ENCODE measurements at places on chromosomes 13 and 19.

DNA sequence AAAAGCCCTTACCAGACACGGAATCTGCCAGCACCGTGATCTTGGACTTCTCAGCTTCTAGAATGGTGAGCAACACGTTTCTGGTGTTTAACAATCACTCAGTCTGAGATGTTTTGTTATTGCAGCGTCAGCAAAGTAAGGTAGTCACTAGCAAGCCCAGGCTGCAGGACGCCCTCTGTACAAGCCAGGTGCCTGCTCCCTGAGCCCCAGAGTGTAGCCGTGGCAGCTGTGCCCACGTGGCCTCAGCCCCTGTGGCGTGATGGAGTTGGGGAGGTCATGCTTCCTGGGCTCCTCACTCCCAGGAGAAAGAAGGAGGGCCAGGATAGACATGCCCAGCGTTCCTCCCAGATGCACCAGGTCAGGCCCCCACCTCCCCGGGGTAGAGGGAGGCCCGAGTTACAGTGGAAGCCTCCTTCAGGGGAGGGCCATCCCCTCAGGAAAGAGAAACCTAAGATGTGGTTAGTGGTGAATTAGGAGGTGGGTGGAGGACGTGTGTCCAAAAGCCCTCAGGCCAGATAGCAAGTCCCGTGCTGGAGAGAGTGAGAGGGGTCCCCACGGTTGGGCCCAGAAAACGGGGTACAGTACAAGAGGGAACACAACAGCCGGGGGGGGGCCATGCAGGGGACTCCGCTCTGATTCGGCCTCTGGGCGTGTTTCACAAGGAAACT is 169.6 kb upstream of the SOX1 start:
- H3K27me3 ChIP-seq, result no peaks in the 10 kb centered on the region
- H3K27ac ChIP-seq, result no peak overlapping the region
- H3K4me1 ChIP-seq, result no peaks in the 10 kb centered on the region
- H3K36me3 ChIP-seq, result no peaks in the 10 kb centered on the region

DNA sequence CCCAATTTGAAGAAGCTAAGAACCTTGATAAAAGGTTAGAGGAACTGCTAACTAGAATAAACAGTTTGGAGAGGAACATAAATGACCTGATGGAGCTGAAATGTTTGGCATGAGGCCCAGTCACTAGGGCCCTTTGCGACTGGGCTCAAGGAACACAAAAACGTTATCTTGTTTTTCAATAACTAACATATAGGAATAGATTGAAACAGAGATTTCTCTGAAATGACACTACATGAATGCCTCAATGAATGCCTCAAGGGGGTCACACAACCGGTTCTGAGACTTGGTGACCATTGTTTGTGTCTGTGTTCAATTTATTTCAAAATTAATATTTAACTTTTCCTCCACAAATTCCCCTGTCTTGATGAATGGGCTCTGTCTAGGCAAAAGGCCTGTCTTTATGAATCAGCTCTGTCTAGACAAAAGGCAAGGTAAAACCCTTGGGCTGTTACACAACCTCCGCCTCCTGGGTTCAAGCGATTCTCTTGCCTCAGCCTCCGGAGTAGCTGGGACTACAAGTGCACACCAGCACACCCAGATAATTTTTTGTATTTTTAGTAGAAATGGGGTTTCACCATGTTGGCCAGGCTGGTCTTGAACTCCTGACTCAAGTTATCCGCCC is 932 bp upstream of the ZNF486 start:
- H3K4me1 ChIP-seq, result no peaks in the 10 kb centered on the region
- H3K27me3 ChIP-seq, result no peaks in the 10 kb centered on the region
- H3K4me3 ChIP-seq, result no peak overlapping the region
- H3K36me3 ChIP-seq, result no peaks in the 10 kb centered on the region
- DNase-seq, result no peak
- H3K27ac ChIP-seq, result no peak overlapping the region

DNA sequence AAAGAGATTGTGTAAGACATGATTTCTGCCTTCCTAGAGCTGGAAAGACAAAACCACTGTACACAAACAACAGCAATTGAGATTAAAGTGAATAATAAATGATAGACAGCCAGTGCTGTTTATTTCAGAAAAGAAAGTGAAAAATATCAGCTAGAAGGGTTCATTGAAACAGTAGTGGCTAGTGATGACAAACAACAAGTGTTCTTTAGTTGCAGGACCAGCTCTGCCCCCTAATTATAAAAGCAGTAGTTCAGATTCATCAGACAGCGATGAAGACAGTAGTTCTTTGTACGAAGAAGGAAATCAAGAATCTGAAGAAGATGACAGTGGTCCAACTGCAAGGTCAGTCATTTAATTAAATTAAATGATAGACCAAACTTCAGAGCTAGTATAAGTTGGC is 14.8 kb downstream of the GPALPP1 start:
- H3K27me3 ChIP-seq, result no peaks in the 10 kb centered on the region
- H3K36me3 ChIP-seq, result peaks cover 3% of the 10 kb centered on the region
- H3K27ac ChIP-seq, result no peak overlapping the region
- no peak for DNase-seq
- H3K4me3 ChIP-seq, result no peak overlapping the region

GRCh38 chr13:44703371-44703770 is 127.2 kb upstream of the TSC22D1 start:
- no peaks in the 10 kb centered on the region for H3K4me1 ChIP-seq
- H3K27me3 ChIP-seq, result no peaks in the 10 kb centered on the region
- no peak overlapping the region for H3K4me3 ChIP-seq
- no peaks in the 10 kb centered on the region for H3K36me3 ChIP-seq
- no peak for DNase-seq

- H3K4me3 ChIP-seq, result peak within 1 kb of the TSS; percentile 43
- H3K27ac ChIP-seq, result peak within 1 kb of the TSS; percentile 72
- no peaks in the 10 kb centered on the region for H3K4me1 ChIP-seq
- DNase-seq, result peak; percentile 98
- H3K36me3 ChIP-seq, result no peaks in the 10 kb centered on the region
These were observed at the start of gene SNAPC2 for GRCh38 chr19:7919610-7920518. Gene SNAPC2 (plus strand): TSS chr19:7920338. CDS start chr19:7920367, 29 bp downstream.

GRCh38 chr19:12873891-12874745 is 7.1 kb downstream of the DNASE2 start:
- H3K27me3 ChIP-seq, result no peaks in the 10 kb centered on the region
- no peak overlapping the region for H3K4me3 ChIP-seq
- no peak overlapping the region for H3K27ac ChIP-seq

GRCh38 chr19:8584965-8585893 is 8.0 kb upstream of the MYO1F start:
- H3K27me3 ChIP-seq, result no peaks in the 10 kb centered on the region
- no peaks in the 10 kb centered on the region for H3K36me3 ChIP-seq
- H3K4me3 ChIP-seq, result no peak overlapping the region
- no peak overlapping the region for H3K27ac ChIP-seq
- no peaks in the 10 kb centered on the region for H3K4me1 ChIP-seq

- no peak overlapping the region for H3K4me3 ChIP-seq
- H3K27ac ChIP-seq, result no peak overlapping the region
- DNase-seq, result no peak
- H3K27me3 ChIP-seq, result no peaks in the 10 kb centered on the region
- H3K4me1 ChIP-seq, result no peaks in the 10 kb centered on the region
These were observed 487.6 kb downstream of the COG6 start for GRCh38 chr13:40143106-40143505.

- H3K36me3 ChIP-seq, result no peaks in the 10 kb centered on the region
- no peak overlapping the region for H3K27ac ChIP-seq
- no peaks in the 10 kb centered on the region for H3K4me1 ChIP-seq
- DNase-seq, result no peak
- H3K27me3 ChIP-seq, result no peaks in the 10 kb centered on the region
These were observed 244.1 kb upstream of the IRS2 start for GRCh38 chr13:110030394-110030928.

GRCh38 chr13:102678339-102679107 is 16.3 kb downstream of the METTL21C start:
- no peak overlapping the region for H3K27ac ChIP-seq
- no peak overlapping the region for H3K4me3 ChIP-seq
- H3K4me1 ChIP-seq, result no peaks in the 10 kb centered on the region
- H3K27me3 ChIP-seq, result no peaks in the 10 kb centered on the region

DNA sequence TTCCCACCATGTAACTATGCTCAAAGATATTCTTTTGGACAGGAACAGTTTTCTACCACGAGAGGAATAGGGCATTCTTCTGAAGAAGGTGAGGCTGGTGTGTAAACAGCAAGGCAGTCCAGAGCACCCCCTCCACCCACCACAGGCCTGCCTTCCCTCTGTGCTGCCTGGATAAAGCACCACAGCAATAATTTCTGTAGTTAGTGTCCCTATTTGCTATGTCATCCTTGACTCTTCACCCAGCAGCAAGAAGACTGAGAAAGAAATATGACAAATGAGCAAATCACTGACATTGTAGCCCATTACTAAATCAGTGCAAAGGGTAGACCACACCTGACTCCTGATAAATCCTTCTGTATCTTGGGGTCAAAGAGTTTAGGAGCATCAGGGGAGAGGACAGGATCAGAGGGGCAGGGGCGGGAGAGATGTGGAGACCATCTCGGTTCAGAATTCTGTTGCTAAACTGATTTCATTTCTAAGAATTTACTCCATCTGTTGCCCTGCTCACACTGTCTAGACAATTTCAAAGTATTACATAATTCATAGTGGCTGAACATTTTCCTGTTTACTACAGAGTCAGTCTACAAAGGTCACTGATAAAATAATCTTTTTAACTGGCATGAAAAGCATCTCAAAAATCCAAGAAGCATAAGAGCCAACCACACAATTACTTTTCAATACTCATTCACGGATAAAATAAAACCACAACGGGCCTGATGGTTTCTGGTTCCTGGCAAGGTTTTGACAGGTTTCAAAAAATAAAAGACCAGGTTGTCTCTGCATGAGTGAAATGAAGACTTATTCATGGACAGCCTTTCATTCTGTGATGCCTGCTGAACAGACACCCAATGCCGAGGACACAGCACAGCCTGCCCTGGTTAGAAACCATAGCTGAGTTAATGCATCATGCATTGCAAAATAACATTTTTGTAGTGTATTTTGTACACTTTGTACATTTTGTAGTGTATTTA is 88.4 kb upstream of the IRS2 start:
- H3K4me3 ChIP-seq, result no peak overlapping the region
- no peak for DNase-seq
- no peaks in the 10 kb centered on the region for H3K36me3 ChIP-seq
- peak overlapping the region; percentile 96 for H3K27ac ChIP-seq

GRCh38 chr19:41426952-41427646 is at the start of gene B3GNT8:
Gene B3GNT8 (minus strand): TSS chr19:41427374. CDS start chr19:41426778, 596 bp downstream.
- no peaks in the 10 kb centered on the region for H3K36me3 ChIP-seq
- H3K4me1 ChIP-seq, result no peaks in the 10 kb centered on the region
- peak; percentile 92 for DNase-seq
- H3K4me3 ChIP-seq, result peak within 1 kb of the TSS; percentile 33
- H3K27me3 ChIP-seq, result no peaks in the 10 kb centered on the region
- peak within 1 kb of the TSS; percentile 48 for H3K27ac ChIP-seq

DNA sequence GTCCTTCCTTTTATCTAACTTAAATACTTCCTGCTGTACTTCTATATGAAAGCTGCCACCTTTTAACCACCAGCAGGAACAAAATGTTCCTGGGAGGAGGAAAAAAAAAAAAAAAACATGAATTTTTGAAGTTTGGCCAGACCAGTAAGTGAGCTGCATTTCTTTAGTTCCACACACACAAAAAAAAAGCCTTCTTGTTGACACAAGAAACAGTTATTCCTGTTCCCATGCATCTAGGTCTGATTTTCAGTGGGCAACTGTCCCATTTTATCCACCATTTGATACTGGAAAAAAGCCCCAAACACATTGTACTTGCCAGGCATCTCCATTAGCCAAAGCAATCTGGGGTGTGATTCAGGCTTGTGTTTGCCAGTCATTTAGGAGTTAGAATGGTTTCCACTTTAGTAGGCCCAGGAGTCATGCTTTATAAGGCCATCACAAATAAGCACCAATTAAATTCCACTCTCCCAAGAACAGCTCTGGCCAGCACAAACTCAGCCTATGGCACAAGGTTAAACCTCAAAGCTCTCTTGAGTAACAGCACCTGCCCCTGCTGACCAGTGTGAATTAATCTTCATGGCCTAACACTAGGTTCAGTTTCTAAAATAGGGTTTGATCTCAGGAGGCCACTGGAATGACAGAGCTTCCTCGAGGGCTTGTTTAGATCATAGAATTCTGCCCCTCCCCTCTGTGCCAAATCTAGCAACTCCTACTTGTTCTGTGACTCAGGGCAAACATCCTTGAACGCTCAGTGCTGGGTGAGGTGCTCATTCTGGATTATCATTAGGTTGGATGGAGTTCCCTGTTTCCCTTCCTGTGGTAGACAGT is 67.1 kb downstream of the NUFIP1 start:
- peaks cover 3% of the 10 kb centered on the region for H3K4me1 ChIP-seq
- peak overlapping the region; percentile 90 for H3K27ac ChIP-seq
- H3K4me3 ChIP-seq, result no peak overlapping the region
- H3K36me3 ChIP-seq, result no peaks in the 10 kb centered on the region

DNA sequence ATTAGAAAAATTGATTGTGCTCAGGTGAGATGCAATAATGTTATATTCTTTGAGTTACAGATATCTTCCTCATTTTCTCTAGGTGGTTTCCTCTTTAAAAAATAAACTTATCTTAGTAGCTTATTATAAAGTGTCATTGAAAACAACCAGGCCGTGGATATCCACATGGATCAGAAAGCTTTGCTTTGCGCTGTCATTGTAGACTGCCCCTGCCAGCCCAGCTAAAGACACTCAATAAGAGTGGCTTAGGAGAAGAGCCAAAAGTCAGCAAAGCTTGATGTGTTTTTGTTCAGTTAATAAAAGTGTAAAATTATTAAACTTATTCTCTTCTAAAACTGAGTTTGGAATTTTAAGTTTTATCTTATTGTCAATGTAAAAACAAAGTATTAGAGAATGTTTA is 34.4 kb downstream of the TPP2 start:
- DNase-seq, result no peak
- no peaks in the 10 kb centered on the region for H3K27me3 ChIP-seq
- H3K27ac ChIP-seq, result no peak overlapping the region
- no peak overlapping the region for H3K4me3 ChIP-seq

GRCh38 chr13:41052441-41052840 is 8.9 kb upstream of the WBP4 start:
- no peak for DNase-seq
- no peak overlapping the region for H3K4me3 ChIP-seq
- H3K36me3 ChIP-seq, result no peaks in the 10 kb centered on the region
- H3K27ac ChIP-seq, result peak overlapping the region; percentile 51
- H3K27me3 ChIP-seq, result no peaks in the 10 kb centered on the region

- peaks cover 5% of the 10 kb centered on the region for H3K4me1 ChIP-seq
- H3K27ac ChIP-seq, result no peak overlapping the region
- no peak overlapping the region for H3K4me3 ChIP-seq
- DNase-seq, result no peak
- H3K36me3 ChIP-seq, result no peaks in the 10 kb centered on the region
These were observed 185.2 kb downstream of the KLF12 start for GRCh38 chr13:73948848-73949529.

DNA sequence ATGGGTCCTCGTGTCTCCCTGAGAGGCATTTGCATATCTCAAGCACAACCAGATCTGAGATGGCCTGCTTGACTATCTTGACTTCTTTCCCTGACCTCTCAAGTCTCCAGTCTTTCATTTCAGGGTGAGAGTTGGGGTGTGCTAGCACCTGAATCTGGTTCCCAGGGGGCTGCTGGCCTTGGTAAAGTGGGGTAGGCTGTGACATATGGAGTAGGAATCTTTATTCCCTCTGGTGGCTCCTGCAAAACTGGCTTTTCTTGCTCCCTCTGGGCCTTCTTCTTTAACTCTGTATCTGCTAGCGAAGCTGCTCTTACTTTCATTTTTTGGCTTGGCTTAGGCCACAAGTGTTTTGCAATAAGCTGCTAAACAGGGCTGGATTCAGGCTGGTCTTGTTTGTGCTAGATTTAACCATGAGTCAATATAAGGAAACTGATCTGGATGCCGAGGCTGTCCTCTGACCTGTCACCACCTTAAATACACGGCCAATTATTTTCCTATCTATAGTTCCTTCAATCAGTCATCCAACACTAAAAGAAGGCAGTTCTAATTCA is 42.3 kb downstream of the ZNF493 start:
- H3K27ac ChIP-seq, result no peak overlapping the region
- no peak overlapping the region for H3K4me3 ChIP-seq
- H3K27me3 ChIP-seq, result no peaks in the 10 kb centered on the region
- DNase-seq, result no peak
